ENCODE measurements at places on chromosomes 12 and 14.
A peak's percentile ranks its signal among the peaks of the same experiment; 100 is the strongest.

GRCh38 chr12:91335699-91336098, 153.1 kb upstream of the DCN start:
- DNase-seq: no peak

GRCh38 chr14:81353691-81354323, 46.3 kb downstream of the STON2 start:
- DNase-seq: no peak

DNA sequence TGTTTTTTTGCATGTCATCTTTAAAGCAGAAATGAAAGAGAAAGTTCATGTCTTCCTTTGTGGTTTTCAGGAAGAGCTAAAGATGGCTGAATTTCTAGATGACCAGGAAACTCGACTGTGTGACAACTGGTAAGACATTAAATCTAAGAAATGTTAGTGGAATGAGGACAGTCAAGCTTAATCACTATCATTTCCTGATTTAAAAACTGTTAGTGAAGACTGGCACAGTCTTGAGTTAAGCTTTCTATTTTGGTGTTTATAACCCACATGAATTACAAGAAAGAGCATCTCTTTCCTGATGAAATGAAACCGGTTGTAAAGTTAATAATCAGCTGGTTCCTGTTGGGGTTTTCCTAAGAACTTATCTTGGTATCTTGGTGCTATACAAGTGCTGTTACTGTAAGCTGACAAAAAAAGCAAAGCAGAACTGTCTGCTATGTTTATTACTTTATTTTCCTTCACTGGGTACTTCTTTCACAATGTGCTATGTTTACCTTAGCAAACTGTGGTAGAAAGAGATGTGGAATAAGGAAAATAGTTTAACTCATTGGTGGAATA, 5.2 kb downstream of the TRAFD1 start:
- no peak for DNase-seq

- DNase-seq: no peak
Observed at GRCh38 chr12:120167529-120168095, 26.9 kb downstream of the GCN1 start.

DNA sequence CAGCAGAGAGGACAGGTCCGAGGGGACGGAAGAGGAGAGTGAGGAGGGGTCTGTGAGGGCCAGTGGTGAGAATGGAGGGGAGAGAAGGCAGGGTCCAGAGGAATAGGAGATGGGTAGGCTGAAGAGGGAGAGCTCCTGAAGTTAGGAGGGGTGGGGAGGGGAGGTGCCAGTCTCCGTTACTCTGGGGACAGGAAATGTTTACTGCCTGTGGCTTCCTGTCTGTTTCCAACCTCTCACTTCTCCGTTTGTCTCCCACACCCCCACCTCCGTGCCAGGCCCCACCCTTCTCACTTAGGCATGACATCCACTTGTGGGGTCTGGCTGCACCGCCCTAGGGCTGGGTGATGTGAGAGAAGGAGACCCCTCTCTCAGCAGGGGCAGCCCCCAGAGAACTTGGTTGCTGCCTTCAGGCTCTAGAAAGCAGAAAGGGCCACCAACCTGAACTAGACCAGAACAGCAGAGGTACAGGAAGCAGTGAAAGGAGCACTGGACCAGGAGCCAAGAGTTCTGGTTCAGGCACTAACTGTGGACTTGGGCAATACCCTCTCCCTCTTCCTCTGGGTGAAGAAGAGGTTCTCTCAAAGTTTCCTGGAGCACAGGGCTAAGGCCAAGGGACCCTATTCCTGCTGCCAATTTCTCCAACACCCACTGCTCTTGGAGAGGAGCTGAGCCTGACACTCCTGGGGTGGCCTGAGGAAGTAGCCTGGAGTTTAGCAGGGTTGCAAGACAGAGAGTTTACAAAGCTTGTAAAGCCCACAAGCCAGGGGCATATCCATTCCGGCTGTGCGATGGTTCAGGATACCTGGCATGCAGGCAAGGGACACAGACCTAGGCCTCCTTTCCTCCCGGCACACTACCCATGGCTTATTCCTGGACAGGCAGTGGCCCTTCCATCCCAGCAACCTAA, 5.5 kb downstream of the ITGA5 start:
- peak; percentile 62 for DNase-seq

DNA sequence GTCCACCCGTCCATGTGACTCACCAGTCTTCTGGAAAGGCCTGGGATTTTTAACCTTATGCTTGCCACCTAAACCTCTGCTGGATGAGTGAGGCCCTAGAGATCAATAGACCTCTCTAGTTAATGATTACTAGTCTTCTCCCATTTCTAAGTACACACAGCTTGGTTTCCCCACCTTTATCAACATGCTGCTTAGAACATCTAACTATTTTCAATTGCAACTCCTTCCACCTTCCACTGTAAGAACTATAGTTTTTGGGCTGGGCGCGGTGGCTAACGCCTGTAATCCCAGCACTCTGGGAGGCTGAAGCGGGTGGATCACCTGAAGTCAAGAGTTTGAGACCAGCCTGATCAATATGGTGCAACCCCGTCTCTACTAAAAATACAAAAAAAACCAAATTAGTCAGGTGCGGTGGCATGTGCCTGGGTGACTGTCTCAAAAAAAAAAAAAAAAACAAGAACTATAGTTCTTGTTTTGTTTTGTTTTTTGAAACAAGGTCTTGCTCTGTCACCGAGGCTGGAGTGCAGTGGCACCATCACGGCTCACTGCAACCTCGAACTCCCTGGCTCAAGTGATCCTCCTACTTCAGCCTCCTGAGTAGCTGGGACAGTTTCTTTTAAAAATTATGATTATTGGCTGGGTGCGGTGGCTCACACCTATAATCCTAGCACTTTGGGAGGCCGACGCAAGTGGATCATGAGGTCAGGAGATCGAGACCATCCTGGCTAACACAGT, 18.7 kb upstream of the MDM2 start:
- DNase-seq: no peak

DNA sequence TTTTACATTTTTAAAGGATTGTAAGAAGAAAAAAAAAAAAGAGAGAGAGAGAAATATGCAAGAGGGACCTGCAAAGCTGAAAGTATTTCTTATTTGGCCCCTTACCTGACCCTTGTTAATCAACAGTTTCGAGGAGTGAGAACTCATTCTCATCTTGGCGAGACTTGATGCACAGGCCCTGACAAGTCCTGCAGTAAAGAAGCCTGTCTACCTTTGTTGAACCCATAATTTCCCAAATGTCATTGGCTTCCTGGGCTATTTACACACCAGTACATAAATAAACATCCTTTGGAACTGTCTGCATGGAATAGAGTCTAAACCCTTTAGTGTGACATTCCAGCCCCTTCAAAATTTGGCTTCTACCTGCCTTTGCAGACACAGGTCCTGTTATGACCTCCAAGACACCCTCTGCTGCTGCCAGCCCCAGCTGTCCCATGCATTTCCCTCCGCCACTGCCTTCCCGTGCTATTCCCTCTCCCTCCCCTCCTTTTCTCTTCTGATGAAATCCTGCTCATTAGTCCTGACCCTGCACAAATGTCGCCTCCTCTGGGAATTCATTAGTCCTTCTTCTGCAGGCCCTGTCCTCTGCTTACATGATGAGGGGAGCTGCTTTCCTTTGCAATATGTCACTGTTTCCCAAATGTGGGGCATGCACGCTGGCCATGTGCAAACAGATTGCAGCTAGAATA, 35.1 kb downstream of the MYL2 start:
- DNase-seq: no peak

- no peak for DNase-seq
Observed at GRCh38 chr12:119685375-119685774, 17.4 kb downstream of the PRKAB1 start.

- DNase-seq: no peak
Observed at GRCh38 chr14:34460841-34461240, 1.2 kb downstream of the SPTSSA start.

- no peak for DNase-seq
Observed at GRCh38 chr14:63745858-63746425, 18.1 kb upstream of the SGPP1 start.

GRCh38 chr14:70567791-70568190, 32.7 kb downstream of the MED6 start:
- DNase-seq: no peak

DNA sequence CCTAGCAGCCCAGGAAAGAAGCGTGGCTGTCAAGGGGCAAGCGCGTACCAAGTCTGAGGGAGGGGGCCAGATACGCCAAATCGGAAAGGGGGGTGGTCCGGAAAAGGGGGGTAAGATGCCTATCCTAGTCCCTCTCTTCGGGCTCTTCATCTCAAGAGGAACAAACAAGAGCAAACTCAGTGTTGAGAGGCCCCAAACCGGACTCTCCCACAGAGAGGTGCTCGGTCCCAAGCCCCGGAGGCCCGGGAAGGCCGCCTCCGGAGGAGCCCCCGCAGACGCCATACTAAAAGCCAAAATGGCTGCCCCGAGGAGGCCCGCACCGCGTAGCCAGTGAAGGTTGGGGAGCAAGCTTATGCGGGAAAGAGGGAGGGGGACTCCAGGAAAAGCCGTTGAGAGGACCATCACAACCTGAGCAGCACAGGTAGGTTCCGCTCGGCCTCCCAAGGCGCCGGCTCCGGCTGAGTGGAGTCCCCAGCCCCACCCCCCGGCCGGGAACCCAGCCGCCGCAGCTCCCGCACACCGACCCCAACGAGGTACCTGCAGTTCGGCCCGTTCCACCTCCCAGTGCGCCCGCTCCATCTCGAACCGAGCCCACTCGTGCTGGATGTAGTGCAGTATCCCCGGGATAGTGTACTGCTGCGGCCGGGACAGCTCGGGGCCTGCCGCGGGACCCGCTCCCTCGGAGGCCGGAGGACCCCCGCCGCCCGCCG, at the start of gene AP4S1:
Gene AP4S1, plus strand, starts transcription at position 283 of the 710 bp plus-strand sequence. CDS start 40,548 bp downstream, outside the sequence.
- DNase-seq: peak; percentile 13

GRCh38 chr12:9957834-9958233, 13.4 kb upstream of the CLEC12A start:
- DNase-seq: no peak

DNA sequence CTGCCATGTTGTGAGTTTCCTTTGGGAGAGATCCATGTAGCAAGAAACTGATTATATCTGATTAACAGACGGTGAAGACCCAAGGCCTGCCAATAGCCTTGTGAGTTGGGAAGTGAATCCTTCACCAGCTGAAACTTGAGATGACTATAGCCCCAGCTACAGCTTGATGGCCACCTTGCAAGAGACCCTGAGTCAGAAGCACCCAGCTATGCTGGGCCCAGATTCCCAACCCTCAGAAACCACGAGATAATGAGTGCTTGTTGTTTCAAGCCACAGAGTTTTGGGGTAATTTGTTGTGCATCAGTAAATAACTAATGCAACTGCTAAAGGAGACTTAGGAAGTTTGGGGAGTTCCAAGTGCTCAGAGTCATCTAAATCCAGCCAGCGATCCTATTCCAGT, 80.3 kb downstream of the AVPR1A start:
- no peak for DNase-seq

DNA sequence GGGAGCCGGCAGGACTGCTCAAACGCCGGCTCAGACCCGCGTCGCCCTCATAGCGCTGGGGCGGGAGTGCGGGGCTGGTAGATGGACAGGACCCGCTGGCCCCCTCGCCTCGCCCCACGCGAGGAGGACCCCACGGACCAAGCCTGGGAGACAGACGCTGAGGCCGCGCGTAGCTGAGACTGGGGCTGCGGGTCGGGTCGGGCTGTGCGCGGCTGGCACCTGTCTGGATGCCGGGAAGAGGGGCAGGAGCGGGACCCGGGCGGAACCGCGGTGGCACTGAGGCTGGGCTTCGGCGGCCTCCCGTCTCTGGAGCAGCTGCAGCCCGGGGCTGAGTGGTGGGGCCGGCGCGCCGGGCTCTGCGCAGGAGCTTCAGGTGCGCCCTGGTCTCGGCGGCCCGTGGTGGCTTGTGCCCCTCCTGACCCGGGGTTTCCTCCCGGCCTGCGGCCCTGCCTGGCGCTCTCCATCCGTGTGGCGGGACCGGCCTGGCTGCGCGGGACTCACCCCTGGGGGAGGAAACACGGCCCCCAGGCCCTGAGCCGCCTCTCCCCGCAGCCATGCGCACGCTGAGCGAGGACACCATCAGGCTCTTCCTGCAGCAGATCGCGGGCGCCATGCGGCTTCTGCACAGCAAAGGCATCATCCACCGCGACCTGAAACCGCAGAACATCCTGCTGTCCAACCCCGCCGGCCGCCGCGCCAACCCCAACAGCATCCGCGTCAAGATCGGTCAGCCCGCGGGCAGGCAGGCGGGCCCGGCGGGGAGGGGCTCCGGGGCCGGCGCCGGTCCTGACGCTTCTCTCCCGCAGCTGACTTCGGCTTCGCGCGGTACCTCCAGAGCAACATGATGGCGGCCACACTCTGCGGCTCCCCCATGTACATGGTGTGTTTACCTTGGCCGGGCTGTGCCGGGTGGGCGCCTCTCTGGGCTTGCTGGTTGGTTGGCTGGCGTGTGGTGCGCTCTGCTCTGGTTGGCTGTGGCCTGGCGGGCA, 14.0 kb downstream of the ULK1 start:
- DNase-seq: no peak

- DNase-seq: no peak
Observed at GRCh38 chr12:115798309-115798917, 479.1 kb downstream of the MED13L start.
